ENCODE measurements at places on chromosomes 4 and X.

DNA sequence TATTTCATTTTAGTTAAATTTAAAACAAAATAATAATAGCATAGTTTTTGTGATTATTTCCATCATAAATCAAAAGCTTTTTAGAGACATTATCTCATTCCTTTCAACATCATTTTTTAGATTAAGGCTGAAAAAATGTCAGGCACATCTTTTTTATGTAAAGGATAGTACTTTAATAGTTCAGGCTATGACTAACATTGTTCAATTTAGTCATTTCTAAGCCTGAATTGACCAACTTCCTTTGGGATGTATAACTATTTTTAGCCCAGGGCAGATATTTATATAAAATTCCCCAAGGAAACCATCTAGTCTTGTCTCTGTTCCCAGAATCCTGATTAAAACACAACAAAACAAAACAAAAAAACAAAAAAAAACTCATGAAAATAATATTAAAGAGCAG is 145.6 kb upstream of the PCDH18 start:
- no peak for DNase-seq

GRCh38 chrX:16137416-16138107 is 14.2 kb downstream of the GRPR start:
- no peak for DNase-seq

- no peak for DNase-seq
Observed at GRCh38 chr4:106494066-106494465, 125.5 kb upstream of the GIMD1 start.

DNA sequence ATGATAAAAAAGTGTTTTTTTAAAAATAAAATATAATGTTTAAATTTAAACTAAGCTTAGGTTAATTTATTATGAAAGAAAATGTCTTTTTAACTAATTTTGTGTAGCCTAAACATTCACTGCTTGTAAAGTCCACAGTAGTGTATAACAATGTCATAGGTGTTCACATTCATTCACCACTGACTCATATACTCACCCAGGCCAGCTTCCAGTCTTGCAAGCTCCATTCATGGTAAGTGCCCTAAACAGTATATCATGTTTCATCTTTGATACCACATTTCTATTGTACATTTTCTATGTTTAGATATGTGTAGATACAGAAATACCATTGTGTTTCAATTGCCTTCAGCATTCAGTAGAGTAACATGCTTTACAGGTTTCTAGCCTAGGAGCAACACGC is 530.3 kb downstream of the EPHA5 start:
- no peak for DNase-seq

DNA sequence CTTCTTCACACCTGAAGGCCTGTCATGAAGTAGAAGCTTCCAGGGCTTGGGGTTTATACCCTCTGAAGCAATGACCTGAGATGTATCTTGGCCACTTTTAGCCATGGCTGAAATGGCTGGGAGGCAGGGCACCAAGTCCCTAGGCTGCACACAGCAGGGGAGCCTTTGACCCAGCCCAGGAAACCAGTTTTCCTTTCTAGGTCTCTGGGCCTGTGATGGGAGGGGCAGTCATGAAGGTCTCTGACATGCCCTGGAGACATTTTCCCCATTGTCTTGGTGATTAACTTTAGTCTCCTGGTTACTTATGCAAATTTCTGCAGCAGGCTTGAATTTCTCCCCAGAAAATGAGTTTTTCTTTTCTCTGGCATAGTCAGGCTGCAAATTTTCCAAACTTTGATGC is 511.0 kb upstream of the KLHL4 start:
- DNase-seq, result no peak

DNA sequence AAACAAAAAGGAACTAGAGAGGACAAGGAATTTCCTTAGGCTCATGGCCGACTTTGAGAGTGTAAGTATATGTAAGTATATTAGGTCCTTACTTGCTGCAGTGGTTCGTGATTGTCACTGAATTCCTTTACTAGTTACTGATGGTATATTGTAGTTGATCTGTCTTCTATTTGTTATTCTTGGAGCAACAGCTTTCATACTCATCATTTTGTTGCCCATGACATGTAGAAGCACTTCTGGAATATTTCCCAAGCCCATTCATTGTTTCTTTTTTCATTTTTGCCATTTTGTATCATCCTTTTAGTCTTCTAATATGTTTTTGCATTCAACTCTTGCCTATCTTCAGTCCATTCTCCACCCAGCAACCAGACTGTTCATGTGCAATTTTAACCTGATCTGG is 170.0 kb downstream of the ARHGAP10 start:
- DNase-seq, result no peak

DNA sequence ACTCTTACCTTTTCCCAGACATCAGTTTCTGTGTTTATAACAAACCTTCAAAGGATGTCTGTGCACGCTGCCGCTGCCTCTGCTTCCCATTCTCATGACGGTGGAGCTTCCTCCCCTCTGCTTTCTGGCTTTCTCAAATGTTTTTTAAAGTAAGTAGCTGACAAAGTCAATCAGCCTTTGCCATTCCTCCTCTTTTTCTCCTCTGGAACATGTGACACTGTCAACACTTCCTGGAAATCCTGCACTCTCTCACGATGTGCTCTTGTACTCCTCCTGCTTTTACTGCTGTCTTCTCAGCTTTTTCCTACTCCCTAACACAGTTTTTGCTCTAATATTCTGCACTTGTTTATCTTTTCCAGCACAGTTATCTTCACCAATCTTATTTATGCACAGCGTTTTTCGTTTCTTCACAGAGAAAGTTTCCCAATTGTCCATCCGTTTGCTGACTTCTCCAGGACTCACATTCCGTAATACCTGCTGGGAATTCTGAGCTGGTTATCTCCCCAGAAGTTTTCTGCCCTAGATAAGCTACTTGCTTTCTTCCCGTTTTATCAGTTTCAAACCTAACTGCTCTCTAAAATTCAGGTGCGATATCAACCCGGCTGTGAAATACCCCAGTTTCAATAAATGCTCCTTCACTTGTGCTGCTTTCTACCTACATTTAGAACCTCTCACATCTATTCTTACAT is 465.6 kb upstream of the AGA start:
- DNase-seq, result no peak

- DNase-seq, result no peak
Observed at GRCh38 chr4:62490635-62491034, 1290.5 kb downstream of the ADGRL3 start.

DNA sequence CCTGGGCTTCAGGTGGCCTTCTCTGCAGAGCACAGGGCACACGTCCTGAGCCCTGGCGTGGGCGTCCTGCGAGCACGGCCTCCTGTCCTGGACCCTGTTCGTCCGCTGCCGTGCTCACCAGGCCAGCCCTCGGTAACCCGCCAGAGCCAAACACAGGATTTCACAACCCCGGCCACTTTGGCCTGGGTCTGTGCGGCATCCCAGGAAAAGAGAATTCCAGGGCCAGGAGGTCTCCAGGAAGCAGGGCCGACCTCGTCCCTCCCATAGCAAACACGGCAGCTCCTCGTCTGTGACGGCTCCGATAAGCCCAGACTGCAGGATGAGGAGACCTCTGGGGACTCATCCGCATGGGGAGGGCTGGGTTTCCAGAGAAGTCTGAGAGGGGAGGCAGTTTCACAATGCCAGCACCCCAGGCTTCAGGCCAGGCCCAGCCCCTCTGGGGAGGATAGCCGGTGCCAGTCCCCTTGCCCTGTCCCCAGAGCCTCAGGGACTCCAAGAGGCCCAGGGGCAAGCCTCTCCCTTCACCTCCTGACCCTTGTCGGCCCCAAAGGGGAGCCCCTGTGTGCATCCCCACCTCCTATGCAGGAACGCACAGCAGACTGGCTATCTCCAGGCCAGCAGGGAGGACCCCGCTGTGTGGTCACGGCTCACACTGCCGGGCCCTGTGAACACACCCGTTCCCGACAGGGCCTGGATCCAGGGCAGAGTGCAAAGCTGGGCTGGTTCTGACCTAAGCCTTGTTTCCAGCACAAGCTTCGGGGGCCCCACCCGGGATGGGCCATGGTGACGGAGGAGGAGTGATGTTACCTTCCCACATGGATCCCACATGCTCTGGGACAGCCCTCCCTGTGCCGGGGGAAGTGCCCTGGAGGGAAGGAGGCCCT is 22.3 kb upstream of the HTRA3 start:
- no peak for DNase-seq

- peak; percentile 3 for DNase-seq
Observed at GRCh38 chr4:84582988-84583875, at the start of gene CDS1. CDS1 (plus strand) TSS chr4:84583127; CDS start chr4:84583402, 275 bp downstream.

GRCh38 chrX:28651186-28651585 is 63.9 kb downstream of the IL1RAPL1 start:
- DNase-seq, result no peak

DNA sequence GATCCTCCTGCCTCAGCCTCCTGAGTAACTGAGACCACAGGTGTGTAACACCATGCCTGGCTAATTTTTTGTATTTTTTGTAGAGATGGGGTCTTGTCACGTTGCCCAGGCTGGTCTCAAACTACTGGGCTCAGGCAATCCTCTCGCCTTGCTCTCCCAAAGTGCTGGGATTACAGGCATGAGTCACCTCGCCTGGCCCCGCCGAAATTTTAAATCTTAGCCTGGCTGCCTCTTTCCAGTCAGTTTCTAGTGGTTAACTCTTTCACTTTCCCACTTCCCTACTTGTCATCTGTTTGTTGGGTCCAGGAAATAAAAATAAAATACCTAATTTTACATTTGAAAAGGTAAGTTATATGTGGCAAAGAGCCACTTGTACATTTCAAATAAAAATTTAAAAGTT is 62.4 kb downstream of the TMEM165 start:
- DNase-seq, result no peak

- no peak for DNase-seq
Observed at GRCh38 chrX:155819525-155819924, 61.6 kb upstream of the VAMP7 start.

DNA sequence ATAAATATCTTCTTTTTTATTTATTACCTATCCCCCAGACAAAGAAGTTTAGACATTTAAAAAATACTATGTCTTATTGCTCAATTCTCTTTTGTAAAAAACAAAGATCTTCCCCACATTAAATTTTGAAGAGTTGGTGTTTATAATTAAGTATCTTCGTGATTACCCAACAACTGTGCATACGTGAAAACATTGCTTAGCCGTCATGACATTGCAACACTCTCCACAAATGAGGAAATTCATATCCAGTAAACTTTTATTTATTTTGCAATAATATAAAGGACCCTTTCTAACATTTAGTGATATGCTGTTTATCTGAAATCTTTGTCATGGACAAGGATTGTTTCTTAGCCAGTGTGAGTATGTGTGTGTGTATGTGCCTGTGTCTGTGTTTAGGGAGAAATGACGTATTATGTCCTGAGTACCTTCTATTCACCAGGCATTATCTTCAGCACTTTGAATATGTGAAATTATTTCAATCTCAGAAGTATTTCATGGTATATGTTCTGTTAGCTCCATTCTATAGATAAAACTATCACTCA is 26.1 kb upstream of the EREG start:
- no peak for DNase-seq

DNA sequence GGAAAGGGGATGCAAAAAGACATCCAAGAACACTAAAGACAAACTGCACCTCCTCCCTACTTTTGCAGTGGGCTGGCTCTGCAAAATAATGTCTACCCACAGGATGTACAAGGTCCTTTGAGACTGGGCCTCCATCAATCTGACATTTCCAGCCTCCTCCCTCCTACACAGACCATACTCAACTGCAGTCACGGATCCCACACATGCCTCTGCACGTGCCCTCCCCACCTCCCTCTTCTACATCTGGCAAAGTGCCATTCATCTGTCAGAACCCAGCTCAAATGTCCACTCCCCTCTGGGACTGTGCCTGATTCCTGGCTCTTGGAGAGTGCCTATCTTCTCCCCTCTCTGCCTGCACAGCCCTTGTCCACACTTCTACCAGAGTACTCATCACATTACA is 50.3 kb downstream of the CHRDL1 start:
- DNase-seq, result no peak

GRCh38 chrX:124529786-124530185 is 183.4 kb downstream of the SH2D1A start:
- no peak for DNase-seq

- no peak for DNase-seq
Observed at GRCh38 chr4:87971866-87972265, 3.6 kb upstream of the SPP1 start.

DNA sequence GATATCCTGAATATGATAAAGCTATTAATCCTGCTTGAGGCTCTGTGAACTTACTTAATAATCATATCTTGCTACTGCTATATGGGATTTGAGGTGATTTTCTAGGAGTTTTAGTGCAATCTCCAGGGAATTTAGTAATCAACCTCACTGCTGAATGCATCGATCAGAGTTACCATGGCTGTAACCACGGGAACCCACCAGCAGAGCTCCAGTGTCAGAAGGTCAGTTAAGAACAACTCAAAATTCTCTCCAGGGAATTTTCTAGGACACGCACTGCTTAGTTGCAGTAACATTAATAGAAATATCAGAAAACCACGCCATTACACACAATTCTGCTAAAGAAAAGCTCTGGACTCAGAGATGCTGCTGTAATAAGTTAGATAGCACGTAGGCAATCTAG is 1477.2 kb upstream of the TENM3 start:
- DNase-seq, result no peak

GRCh38 chrX:78838709-78839108 is 91.2 kb downstream of the LPAR4 start:
- DNase-seq, result no peak

DNA sequence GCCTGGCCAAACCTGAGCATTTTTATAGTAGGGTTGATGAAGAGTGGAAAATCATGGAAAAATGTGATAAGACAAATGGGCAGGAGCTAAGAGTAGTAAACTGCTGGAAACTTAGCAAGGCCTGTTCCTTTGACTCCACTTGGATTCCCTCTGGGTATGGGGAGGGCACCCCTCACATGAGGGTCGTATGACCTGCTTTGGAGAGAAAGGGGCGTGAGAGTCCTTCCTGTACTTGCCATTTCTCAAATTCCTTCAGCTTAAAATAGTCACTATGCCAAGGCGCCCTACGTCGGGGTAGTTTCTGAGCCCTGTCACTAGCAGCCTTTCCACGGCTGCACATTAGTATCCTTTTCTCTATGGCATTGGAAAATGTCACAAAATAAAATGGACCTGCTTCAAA is 49.1 kb downstream of the GPRIN3 start:
- no peak for DNase-seq

- DNase-seq, result no peak
Observed at GRCh38 chr4:8841678-8842268, 29.9 kb downstream of the HMX1 start.

- DNase-seq, result no peak
Observed at GRCh38 chr4:1856943-1857699, 1.2 kb upstream of the LETM1 start.

- no peak for DNase-seq
Observed at GRCh38 chr4:146342600-146343192, 128.4 kb downstream of the REELD1 start.

- DNase-seq, result no peak
Observed at GRCh38 chr4:86416081-86416480, 56.2 kb upstream of the MAPK10 start.

DNA sequence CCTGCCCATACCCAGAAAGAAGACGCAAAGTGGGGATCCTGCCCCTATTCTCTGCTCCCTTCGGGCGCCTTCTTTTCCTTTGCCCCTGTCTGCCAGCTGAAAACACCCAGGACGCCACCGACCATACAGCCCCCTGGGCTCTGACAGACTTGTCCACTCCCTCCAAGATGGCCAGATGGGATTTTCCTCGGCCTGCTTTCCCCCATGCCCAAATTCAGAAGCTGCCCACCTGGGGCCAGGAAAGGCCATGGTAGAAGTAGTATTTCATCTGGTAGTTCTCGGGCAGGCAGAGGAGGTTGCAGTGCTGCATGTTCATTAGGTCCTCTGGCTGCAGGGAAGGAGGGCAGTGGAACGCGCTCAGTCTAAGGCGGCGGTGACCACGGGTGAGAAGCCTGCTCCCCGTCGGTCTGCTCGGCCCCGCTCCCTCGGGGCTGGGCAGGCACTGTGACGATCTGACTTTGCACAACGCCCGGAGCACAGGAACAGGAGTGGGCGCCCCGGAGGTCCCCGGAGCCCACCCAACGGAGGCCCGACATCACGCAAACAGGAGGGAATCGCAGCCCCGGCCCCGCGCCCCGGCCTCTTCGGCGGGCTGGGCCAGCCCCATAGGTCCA is 582 bp downstream of the NAA10 start:
- DNase-seq, result no peak
